Cerebellar cortex (tissue), 1 donor: ENCODE measurements at places on chromosomes 6 and 20.

GRCh38 chr6:129767776-129768485 is 58.0 kb upstream of the ARHGAP18 start:
- no peak for DNase-seq

GRCh38 chr20:23138226-23138625 is 52.1 kb upstream of the CD93 start:
- DNase-seq = no peak

DNA sequence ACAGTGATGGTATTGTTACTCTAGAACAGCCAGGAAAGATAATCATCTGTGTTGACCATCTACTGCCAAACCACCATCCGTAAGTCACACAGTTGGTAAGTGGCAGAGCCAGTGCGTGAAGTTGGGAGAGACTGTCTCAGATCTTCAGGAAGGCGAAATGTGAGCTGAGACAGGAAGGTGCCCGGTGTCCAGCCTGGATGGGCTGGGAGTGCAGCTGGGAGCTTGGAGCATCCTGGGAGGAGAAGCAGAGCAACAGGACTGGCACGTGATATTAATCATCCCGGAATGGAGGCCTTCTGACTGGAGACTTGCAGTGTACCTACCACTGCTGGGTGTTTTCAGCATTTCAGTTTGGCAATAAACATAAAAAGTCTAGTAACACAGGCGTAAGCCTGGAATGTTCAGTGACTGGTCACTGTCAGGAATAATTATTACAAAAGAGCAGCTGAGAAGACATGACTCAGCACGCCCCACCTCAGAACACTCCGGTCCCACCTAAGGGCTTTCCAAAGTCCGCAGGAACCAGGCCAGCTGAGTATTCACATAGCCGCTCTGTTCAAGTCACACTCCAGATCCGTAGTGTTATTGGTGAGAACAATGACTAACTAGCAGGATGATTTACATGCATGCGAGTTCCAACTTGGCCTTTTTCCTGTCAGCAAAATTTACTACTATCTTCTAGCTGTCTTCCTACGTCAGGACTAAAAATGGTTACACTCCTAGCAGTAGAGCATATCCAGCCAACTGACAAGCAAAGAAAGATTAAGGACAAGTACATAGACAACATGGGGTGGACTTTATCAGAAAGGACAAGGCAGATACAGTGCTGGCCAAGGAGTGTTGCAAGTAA is 45.1 kb upstream of the PNRC1 start:
- DNase-seq = no peak

DNA sequence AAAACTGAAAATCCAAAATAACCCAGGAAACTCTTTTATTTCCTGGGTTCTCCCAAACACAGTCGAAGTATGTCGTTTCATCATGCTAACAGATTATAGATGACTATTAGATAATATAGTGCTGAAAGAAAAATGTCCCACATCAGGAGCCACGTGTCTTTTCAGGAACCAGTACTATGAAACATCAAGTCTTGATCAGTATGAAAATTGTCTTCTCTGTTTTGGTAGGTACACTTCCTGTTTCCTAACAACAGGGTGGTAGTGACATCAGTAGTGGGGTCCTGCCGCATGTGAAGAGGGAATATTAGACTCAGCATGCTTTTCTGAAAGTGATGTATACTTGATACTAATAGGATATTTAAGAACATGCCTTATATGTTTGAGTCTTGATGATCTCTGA is 136.7 kb downstream of the HIVEP1 start:
- DNase-seq = no peak

DNA sequence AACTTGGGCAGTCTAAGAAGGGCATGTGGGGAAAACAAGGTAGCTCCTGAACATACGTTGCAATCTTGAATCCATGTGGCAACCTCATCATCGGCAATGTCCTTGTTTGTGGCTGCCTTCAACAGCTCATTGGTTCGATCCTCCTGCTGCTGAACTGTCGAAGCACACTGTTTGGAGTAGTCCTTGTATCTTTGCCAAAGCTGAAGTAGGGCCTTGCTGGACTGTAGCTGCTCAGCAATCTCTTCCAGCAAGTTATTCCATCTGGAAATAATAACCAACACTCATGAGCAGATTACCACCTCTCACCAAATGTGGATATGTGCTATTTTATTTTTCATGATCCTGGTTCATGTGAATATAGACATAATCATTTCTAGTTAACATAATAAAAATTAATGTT is 413.3 kb downstream of the ESR1 start:
- peak; percentile 53 for DNase-seq

- no peak for DNase-seq
Measured at GRCh38 chr6:161908872-161909271, 635.0 kb upstream of the AGPAT4 start.

- DNase-seq = no peak
Measured at GRCh38 chr6:83711958-83712357, 3.1 kb upstream of the SNAP91 start.

DNA sequence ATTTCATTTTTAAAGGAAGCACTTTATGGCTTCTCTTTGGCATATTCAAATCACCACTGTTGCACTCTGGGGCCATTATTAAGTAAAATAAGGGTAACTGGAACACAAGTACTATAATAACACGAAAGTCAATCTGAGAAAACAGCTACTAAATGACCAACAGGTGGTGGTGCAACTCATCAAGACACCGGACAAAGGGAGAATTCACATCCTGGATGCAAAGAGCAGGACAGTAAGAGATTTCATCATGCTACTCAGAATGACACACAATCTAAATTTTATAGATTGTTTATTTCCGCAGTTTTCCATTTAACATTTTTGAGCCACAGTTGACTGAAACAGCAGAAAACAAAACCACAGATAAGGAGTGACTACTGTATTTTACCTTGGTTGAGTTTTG is 27.6 kb upstream of the LY86 start:
- DNase-seq = no peak
